Colonic mucosa (tissue), 4 donors: ENCODE measurements at places on chromosomes 11 and 22. TPM values are rescaled to one million over a fixed set of nuclear protein-coding genes. Genes with fewer than 3 reads are reported as not detected.

- DNase-seq = no peak
These were observed 52.3 kb upstream of the OR5P2 start for GRCh38 chr11:7849018-7849417.

GRCh38 chr22:19958083-19959042 is 16.7 kb upstream of the TXNRD2 start:
- DNase-seq = no peak

GRCh38 chr11:115469361-115469760 is 34.9 kb downstream of the CADM1 start:
- DNase-seq = no peak

Gene CDHR5
- 310 TPM for total RNA-seq

DNA sequence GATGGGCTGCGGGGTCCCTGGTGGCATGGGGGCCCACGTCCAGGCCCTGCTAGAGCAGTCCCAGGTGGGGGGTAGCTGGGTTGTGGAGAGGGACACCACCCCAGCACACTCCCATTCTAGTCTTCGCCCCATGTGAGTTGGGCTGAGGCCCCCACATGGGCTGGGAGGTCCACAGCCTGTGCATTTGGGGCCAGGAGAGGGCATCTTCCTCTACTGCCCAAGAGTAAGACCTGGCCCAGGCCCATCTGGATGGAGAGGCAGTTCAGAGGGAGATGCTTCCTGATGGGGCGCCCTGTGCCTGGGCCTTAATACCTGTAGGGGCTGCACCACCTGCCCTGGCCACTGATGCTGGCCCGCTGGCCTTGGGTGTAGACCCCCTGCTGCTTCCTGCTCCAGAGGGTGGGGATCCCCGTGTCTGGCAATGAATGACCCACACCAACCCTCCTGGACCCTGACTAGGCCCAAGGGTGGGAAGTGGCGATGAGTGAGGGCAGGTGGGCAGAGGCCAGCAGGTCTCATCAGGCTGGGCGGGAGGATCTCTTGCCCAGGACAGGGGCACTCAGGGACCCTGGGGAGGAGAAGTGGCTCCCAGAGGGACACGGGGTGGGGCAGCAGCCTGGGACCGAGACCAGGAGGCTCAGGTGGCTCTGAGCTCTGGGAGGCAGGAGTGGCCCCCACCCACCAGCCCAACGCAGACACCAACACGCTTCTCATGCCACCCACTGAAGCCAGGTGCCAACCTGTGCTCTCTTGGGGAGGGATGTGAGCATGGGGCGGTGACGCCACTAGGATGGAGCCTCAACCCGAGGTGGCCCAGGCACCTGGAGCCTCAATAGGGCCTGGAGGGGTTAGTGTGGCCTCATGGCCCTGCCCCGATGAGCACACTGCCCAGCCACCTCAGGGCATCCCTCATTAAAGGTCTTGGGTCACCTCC is 17.4 kb upstream of the GNB1L start:
- peak; percentile 17 for DNase-seq

DNA sequence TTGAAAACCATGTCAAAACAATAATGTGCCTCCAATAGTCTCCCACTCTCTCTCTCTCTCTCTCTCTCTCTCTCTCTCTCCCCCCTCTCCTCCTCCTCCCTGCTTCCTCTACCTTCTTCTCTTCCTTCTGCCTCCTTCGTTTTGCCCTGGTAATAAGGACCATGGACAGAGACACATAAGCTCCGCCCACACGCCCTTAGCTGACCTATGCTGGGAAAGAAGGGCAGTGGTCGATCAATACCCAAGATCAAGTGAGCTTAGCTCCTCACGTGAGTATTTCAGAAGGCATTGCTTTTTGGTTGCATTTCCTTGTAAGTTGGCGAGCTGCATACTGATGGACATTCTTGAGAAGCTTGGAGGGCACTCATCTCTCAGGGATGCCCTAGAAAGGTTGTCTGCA is 194.8 kb downstream of the MIAT start:
- DNase-seq = no peak

- no peak for DNase-seq
These were observed 7.1 kb upstream of the CRYBB2 start for GRCh38 chr22:25212337-25212736.

- peak; percentile 6 for DNase-seq
These were observed 46.1 kb downstream of the MYEOV start for GRCh38 chr11:69339983-69340565.
